NCI-H187 (cell line): ENCODE measurements at places on chromosomes 12 and 14.
A peak's percentile ranks its signal among the peaks of the same experiment; 100 is the strongest.

DNA sequence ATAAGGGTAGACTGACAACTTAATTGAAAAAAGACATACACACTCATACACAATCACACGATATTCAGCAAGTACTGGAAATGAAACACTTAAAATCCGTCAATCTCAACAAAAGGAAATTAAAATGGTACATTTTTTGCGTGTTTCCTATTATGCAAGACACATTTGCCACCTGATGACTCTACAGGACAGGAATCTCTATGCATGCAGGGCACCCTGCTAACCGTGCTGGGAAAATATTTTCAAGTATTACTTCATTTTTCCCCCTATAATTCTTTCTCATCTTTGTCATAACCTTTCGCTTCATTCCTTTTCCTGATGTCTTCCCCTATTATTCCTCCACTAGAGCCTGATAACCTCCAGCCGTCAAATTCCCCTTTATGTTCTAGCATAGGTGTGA lies 150.2 kb downstream of the TMEM132D start:
- DNase-seq: no peak

DNA sequence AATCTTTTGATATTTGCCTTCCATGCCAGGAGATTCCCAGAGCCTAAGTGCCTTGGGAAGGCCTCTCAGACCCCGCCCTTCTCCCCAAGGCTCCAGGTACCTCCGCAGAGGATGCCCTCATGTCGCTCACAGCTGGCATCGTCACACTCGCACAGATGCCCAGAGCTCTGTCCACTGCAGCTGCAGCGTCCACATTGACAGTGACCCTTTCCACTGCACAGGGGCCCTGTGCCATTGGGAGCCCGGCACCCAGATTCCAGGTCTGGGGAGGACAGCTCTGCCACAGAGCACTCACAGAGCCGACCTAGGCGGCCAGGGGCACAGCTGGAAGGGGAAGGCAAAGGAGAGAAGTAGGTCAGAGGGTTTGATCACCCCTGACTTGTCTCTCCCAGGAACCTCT lies 12.3 kb upstream of the CSAD start:
- DNase-seq: no peak

GRCh38 chr14:29716150-29716549 lies 211.5 kb downstream of the PRKD1 start:
- no peak for DNase-seq

GRCh38 chr12:15787778-15788177 lies 1.4 kb downstream of the EPS8 start:
- no peak for DNase-seq

GRCh38 chr12:95182868-95183415 lies 34.3 kb downstream of the FGD6 start:
- DNase-seq: no peak

DNA sequence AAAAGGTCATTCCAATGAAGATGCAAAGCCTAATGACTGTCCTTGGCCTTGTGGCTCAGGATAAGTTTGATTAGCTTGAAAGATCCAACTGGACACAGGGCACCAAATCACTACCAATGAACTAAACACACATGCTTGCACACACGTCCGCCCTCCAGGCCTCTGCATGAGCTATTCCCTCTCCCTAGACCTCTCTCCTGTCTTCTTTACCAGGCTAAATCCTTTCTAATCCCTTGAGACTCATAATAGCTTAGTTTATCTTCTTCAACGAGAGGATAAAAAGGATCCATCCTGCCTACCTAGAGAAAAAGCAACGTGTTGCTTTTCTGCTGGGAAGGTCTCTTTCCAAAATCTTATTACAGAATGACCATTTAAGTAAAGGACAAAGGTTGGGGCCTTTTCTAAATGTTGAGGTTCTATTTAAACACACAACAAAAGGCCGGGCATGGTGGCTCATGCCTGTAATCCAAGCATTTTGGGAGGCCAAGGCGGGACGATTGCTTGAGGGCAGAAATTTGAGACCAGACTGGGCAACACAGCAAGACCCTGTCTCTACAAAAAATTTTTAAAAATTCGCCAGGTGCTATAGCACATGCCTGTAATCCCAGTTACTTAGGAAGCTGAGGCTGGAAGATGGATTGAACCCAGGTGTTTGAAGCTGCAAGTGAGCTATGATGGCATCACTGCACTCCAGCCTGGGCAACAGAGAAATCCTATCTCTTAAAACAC lies 22.4 kb downstream of the PXN start:
- no peak for DNase-seq

GRCh38 chr14:89731396-89731933 lies 223.1 kb downstream of the EFCAB11 start:
- no peak for DNase-seq

- DNase-seq: no peak
These were observed 748.8 kb downstream of the C12orf50 start for GRCh38 chr12:87280356-87280755.

DNA sequence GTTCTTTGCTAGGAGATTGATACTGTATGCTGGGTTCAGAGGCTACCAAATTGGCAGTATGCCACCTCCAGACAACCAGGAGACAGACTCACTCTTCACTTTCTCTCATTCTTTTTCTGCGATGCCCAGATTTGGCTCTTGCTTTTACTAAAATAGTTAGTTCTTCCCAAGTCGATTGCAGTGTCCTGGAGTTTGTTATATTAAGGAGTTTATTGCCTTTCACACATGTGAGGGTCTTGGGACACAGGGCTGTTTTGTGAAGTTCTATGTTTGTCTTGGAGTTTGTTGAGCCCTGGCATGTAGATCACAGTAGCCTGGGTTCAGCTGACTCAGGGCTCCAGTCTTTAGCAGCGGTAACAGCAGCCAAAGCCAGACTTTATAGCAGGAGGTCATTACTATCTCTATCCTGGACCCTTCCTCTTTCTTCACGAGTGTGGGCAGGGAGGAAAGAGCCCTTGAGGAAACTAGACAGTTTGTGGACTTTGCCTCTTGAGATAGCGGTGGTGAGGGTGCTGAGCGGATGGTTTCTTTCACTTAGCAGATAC lies 1.6 kb downstream of the MLEC start:
- no peak for DNase-seq

DNA sequence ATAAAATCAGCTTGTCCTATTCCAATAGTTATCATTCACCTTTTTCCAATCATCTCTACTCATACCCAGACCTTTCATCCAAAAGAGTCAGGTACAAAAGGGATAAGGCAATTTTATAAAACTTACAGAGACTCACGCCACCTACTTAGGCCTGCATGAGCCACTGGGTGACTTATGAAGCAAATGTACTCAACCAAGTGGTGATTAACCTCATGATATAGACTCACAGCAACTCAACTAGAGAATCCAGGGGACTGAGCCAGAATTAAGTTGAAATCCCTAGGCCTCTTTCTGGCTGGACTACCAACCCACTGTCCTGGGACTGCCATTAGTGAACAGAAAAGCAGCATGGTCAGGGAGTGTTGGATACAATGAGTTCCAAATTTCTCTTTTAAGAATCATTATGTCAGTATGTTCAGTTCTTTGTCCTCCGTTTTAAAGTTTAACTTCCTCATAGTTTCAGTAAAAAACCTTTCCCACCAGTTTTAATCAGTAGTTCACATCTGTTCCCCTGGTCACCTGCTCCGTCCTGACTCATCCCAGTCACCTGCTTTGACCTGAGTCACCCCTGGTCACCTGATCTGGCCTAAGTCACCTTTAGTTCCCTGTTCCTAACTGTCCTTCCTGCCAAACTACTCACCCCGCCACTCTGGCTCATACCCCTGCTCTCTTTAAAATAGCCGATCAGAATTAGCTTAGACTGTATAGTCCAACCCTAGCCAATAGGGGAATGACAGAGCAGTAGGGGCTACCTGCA lies 36.8 kb downstream of the SPTSSA start:
- DNase-seq: no peak

- DNase-seq: peak; percentile 56
These were observed 59.3 kb downstream of the C14orf132 start for GRCh38 chr14:96098309-96098998.

- no peak for DNase-seq
These were observed 66.3 kb downstream of the CKB start for GRCh38 chr14:103456167-103456835.
